NCI-H1417 treated with DMSO at 0.1 percent for 48 hours (cell line): ENCODE measurements at places on chromosomes 12 and 14.
A peak's percentile ranks its signal among the peaks of the same experiment; 100 is the strongest.

DNA sequence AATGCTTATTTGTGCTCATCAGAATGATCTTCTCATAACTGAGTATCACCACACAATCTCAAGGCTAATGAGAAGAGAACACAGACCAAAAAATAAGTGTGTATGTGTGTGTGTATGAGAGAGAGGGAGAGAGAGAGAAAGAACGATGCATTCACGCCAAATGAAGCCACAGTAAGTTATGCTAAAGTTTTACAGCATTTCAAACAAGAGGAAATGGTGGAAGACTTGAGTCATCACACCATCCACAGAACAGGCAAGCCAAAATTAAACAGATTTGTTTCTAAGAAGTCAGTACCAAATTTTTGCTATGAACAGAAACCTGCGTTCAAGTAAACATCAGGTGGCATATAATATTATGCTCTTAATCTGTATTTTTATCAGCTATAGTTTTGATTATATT lies 141.2 kb downstream of the MED13L start:
- DNase-seq: no peak

DNA sequence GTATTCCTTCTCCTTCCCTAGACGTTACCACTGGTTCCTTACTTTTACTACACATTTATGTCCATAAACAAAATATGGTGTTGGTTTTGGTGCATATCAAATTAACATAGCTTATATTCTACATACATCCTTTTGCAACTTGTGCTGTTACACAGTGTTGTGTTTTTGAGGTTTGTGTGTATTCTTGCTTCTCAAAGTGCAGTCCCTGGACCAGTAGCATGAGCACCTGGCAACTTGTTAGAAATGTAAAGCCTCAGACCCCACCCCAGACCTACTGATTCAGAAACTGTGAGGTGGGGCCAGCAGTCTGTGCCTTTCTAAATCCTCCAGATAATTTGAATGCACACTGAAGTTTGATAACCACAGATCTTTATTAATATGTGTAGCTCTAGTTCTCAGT lies 65.9 kb downstream of the RNFT2 start:
- no peak for DNase-seq

DNA sequence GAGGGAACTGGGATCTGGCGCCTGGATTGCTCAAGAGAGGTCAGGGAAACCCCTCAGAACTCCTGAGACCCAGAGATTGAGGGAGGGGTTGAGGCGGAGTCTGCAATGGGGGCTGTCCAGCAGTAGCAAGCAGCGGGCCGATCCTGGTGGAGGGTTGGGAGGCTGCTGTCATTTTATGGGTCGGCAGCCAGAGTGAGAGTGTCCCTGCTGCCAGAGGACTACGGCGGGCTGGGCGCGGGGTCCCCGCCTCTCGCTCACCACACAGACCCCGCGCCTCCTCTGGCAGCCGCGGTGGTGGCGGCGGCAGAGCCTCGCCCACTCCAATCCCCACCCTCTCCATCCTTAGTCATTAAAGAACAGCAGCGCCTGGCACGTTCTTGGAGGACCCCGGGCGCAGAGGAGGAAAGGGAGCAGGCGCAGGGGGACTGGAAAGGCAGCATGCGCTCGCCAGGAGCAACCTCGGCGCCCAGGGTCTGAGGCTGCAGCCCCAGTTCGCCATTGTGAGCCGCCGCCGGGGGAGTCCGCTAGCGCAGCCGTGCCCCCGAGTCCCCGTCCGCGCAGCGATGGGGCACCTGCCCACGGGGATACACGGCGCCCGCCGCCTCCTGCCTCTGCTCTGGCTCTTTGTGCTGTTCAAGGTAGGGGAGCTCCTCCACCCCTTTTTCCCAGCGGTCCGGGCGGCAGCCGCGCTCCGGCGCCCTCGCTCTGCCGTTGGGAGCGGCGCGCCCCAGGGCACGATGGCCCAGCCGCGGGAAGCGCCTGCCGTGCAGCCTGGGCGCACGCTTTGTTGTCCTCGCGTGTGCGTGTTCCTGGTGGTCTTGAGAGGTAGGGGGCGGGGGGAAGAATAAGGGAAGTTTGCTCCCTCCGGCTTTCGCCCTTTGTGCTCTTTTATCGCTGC lies at the start of gene PTPRO:
Gene PTPRO, plus strand, starts transcription at position 345 of the 898 bp plus-strand sequence.
- DNase-seq: peak; percentile 71

DNA sequence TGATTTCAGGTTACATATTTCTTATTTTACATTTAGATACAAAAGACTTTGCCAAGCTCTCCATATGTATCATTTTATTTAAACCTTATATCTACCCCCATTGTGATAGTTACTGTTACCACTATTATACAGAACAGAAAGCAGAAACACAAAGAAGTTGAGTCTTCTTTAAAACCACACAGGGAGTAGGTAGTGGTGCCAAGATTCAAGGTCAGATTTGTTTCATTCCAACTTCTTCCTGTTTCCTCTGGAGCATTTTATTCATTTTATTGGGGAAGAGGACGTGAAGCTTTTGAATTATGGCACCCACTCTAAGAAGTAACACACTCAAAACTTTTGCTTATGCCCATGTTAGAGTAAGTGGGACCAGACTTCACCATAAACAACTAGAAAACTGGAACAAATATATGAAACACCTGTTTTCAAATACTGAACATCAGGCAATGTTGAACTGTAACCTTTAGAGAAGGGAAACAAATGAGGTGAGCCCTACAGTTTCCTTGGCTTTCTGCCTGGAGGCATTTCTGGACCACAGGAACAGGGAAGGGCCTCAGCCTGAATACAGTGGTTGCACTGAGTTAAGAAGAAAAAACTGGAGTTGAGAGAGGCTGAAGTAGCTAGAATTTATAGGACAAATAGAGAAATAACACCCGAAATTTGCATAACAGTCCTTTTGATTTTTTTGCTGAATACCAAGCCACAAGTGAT lies 160.4 kb upstream of the SSTR1 start:
- DNase-seq: no peak

DNA sequence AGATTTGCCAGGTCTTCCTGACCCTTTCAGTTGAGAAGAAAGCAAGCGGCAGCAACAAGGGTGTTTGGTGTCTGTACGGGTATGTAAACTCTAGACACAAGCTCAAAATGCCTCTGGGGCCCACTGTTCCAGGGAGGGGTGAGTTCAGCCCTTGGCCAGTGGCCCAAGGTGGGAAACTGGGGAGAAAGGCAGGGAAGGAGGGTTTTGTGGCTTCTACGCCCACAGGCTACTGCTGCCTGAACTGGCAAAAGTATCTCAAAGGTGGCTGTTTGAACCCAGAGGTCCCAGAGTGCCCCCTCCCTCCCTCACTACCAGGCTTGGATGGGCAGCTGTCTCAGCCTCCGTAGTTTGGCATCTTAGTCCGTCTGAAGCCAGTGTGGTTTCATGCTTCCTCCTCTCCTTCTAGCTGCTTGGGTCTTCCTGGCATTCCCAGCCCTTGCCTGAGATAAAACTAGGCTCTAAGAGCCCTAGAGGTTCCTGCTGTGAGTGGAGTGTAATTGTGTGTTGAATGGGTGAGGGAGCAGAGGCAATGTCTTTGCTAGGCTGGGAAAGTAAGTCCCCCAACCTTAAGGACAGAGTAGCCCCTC lies 5.5 kb downstream of the HOXC5 start:
- no peak for DNase-seq
